ENCODE measurements at places on chromosomes 3 and 15.

GRCh38 chr3:21310161-21310560 lies 440.8 kb downstream of the ZNF385D start:
- DNase-seq, result no peak

DNA sequence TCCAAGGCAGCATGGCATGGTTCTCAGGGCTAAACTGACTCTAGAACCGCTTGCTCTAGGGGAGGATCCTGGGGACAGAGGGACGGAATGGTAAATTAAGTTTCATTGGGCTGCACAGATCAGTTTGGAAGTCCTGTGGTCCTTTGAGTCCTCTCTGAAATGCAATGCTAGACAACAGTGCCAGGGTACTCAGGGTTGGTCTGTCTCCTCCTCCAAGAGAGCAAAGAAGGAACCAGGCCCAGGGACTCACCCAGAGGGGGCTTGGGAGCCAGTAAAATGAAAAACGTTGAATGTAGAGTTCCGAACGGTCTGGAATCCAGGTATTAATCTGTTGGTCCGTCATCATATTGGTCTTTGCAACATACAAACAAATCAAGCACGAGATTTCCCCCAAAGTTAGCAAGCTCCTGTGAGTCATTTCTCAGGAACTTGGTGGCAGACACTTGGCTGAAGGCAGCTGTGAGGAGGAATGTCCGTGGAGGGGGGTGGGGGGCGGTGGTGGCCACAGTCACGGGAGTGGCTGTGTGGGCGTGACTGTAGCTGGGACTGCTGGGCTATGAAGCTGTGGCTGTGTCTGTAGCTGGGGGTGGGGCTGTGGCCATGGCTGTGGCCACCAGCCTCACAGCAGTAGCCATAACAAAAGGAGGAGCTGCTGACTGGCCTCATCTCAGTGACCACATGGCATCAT lies 361.0 kb downstream of the SHQ1 start:
- no peak for DNase-seq

- DNase-seq, result no peak
These were observed 202.6 kb upstream of the MCTP2 start for GRCh38 chr15:94028809-94029208.

- DNase-seq, result no peak
These were observed 170.1 kb downstream of the OSBPL10 start for GRCh38 chr3:31810991-31811433.

DNA sequence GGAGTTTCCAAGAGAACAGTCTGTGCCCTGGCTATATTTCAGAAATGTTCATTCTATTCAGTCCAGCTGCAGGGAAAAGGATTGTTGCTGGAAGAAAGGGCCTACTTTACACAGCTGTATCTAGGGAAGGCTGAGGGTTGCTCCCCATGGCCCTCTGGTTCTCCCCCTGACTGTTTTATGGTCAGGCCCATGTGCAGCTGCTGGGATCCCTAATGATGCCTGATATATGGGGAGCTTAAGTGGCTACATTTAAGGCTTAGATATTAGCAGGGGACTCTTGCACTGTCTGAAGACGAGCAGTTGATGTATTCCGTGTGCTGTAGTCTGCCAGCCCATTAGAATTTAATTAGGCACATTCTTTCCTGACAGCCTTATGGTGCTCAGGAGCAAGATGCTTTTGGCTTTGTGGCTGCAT lies 72.0 kb downstream of the FAM43A start:
- peak; percentile 80 for DNase-seq

DNA sequence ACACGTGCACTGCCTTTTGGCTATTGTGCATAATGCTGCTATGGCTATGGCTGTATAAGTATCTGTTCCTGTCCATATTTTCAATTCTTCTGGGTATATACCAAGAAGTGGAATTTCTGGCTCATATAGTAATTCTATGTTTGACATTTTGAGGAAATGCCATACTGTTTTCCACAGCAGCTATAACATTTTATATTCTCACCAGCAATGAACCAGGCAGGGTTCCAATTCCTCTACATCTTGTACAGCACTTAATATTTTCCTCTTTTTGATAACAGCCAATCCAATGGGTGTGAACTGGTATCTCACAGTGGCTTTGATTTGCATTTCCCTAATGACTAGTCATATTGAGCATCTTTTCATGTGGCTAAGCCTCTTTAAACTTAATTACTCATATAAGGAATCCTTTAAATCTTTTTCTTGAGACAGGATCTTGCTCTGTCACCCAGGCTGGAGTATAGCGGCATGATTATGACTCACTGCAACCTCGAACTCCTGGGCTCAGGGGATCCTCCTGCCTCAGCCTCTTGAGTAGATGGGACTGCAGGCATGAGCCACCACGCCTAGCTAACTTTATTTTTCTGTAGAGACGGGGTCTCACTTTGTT lies 38.1 kb upstream of the IGDCC4 start:
- DNase-seq, result no peak

- DNase-seq, result peak; percentile 61
These were observed 15.7 kb downstream of the BHLHE40 start for GRCh38 chr3:4994823-4995499.

DNA sequence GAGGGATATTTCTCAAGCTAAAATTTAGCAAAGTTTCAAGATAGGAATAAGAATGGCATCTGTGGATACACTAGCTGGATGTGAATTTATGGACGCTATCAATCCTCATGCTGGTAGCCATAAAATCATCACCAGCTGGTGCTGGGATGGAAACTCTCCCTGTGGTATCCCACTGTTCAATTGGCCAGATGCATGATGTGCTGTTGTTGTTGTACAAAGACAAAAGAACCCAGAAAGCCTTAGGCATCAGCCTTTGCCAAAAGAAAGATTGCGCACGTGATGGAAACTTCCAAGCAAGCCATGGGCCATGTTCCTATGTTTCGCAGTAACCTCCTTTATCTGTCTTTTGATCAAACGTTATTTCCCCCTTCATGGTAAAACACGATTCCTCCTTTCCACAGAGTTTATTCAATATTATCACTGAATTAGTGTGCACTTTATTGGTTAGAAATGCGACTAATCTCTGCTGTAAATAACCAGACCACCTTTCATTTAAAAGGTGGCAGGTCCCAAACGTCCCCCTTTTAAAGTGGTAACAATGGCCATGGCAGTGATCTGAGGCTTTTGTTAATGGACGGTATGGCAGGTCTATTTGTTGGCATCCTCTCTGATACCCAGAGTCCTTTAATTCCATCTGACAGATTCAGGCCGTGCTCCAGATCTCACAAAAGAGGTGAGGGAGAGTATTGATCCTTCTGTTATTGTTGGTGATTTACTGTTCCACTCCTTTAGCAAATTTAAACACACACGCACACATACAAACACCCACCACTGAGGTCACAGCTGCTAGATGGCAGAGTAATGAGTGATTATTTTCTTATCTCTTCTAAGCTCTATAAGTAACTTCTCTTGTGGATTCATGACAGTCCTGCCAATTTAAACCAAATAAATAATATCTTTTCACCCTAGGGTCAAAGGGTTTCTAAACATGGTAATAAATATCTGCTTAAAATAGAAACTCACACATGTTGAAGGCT lies 291.2 kb upstream of the KCNMB2 start:
- DNase-seq, result peak; percentile 10

DNA sequence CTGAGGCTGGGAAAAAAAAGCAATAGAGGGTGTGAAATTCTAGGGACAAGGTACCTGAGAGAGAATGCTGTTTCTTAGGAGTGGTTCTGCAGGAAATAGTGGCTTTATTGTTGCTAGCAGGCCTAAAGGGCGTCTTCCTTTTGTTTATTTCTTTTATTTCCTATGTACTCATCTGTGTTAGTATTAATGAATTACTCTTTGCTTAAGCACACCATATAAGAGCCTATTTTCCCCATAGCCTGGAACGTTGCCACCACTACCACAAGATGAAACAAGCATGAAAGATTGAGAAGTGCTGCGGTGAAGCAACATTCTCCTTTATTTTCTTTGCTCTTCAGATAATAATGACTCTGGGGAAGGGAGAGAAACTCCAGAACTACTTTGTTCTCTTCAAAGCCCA lies 21.3 kb upstream of the GOLIM4 start:
- no peak for DNase-seq

- no peak for DNase-seq
These were observed 176.9 kb upstream of the ANKRD28 start for GRCh38 chr3:15974647-15975046.

GRCh38 chr3:149613988-149614387 lies 43.8 kb downstream of the WWTR1 start:
- no peak for DNase-seq

DNA sequence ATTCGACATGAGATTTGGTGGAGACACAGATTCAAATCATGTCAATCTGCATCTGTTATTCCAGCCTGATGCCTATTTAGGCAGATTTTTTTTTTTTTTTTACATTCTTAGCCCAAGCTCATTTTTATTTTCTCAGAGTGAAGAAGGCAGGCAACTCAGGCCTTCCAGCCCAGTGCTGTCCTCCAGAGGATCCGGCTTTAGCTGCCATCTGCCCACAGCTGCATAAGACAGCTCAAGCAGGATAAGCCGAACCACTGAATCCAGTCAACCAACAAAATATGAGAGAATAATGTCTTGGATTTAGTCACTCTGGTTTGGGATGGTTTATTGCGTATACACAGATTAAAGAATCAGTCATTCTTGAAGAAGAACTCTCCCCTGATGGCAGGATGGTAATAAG lies 19.9 kb upstream of the COLQ start:
- DNase-seq, result no peak

GRCh38 chr3:54888873-54889272 lies 39.0 kb downstream of the LRTM1 start:
- no peak for DNase-seq

DNA sequence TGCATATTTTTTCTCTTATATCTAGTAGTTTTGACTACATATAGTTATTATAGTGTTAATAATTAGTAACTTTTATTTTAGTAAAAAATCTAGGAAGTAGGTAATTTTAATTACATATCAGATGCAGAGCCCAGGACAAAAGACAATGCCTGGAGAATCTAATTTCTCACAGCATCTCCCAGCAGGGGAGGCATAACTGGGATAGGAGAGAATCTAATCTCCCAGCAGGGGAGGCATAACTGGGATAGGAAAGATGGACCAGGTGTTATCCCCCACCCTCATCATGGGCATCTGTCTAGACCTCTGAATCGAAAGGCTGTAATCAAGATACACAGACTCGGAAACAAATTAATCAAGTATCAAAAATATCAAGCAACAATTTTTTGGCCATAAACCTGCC lies 58.2 kb downstream of the OSTN start:
- DNase-seq, result no peak

DNA sequence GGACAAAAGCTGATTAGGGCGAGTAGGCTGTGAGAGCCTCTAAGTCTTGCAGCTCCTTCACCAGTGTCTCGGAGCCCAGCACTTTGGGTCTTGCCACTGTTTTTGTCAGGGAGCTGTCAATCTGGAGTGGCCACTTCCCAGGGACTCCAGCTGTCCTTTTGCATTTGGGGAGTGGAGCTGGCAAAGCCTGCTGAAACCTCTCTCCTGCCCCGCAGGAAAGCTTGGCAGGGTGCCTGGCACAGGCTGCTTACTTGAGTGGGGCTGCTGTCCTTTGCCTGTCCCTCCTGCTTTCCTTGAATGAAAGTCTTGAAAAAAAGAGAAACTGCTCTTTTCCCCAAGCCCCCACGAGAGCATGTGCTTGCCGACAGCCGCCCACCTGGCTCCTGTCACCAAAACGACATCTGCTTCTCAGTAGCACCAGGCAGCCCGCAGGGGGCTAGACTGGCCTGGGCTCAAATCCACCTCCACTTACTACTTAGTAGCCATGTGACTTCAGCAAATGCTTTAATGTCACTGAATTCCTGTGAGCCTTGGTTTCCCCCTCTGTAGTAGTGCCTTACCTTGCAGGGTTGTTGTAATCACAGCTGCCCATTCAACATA lies 13.7 kb downstream of the USP13 start:
- DNase-seq, result peak; percentile 31

DNA sequence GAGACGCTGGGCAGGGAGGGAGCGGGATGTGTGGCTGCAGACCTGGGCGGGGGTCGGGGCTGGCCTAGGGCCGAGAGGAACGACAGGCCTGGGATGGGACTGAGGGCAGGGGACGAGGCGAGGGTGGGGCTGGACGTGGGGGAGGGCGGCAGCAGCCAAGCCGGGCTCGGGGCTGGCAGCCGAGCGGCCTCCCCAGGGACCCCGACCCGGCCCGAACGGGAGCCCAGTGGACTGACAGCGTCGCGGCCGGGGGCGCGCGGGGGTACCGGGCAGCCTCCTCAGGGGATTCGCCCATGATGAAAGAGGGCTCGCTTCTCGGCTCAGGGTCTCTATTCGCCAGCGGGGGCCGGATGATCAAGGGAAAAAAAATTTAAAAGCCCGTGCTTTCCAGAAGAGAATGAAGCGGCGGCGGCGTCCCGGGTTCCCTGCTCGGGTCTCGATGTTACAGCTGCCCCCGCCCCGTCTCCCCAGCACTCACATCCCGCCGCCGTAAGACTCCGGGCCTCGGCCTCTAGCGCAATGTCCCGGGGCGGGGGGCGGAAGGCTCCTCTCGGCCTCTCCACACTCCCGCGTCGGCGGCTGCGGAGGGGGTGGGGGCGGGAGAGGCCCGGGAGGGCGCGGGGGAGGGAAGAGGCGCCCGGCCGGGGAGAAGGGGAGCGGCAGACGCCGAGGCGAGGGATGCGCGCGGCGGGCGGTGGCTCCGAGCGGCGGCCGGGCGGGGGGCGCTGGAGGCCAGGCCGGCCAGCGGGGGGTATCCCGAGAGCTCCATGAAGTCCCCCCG lies 4.3 kb downstream of the PTH1R start:
- DNase-seq, result no peak

DNA sequence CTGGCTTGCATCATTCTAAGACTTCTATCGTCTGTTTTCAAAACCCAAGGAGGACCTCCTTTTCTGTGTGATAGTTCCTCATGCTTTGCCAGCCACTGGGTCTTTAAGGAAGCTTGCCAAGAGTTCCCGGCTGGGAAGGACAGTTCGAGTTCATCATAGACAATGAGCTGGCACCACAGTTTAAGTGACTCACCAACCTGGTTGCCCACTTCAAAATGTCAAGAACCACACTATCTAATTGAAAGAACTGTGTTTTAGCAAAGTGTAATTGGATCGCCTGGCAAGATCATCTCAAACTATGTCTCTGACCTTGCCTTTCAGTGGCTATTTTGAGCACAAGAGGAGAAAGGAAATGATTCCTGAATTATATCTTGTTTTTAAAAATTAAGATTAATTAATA lies 27.9 kb downstream of the SOX2 start:
- DNase-seq, result no peak

DNA sequence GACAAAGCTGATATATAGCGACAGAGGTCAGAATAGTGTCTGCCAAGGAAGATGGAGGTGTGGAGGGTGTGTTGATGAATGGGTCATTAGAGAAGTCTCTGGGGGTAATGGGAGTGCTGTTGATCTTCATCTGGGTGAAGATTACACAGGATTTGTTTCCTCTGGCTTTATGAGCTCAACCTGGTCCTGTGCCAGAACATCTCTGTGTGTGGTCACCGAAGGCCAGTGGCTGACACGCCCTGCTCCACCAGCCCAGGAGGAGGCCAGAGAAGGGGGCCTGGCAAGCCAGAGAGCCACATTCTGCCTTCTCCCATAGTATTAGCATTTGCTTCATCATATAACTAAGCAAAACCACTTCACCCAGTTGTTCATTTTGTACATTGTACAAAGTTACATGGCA lies 121.1 kb downstream of the ZNF621 start:
- no peak for DNase-seq

DNA sequence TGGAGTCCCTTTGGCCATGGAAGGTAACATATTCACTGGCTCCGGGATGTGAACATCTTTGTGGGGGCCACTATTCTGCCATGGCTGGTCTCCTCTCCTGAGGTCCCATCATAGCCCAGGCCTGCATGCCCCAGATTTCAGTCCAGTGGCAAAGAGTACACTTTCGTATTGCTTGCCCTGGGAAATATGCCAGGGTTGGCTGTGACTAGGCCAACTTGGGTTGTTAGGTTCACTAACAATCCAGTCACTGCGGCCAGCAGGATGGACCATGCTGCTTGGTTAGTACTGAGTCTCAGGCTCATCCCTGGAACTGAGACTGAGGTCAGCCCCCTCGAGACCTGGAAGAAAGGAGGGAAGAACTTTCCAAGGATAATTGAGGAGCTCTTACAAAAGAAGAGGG lies 9.8 kb upstream of the EEFSEC start:
- DNase-seq, result no peak
